ENCODE measurements at places on chromosomes 16 and 17.

- no peak for DNase-seq
Observed at GRCh38 chr16:12148120-12148519, 171.6 kb downstream of the SNX29 start.

DNA sequence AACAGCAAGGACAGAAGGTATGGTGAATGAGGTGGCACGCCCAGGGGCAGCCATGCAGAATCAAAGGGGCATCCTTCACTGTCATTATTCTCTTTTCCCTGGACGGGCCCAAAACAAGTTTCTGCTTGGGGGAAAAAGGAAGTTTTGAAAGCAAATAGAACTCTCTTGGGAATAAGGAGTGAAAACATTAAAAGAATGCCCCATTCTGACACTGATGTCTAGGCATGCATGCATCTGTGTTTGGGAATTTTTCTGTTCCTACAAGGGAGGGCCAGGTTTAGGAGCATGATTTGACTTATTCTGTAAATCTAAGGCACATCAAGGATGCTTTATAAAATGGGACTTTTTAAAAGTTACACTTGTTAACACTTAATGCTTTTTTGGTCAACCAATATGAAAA is 34.3 kb upstream of the SLC12A3 start:
- DNase-seq = no peak

DNA sequence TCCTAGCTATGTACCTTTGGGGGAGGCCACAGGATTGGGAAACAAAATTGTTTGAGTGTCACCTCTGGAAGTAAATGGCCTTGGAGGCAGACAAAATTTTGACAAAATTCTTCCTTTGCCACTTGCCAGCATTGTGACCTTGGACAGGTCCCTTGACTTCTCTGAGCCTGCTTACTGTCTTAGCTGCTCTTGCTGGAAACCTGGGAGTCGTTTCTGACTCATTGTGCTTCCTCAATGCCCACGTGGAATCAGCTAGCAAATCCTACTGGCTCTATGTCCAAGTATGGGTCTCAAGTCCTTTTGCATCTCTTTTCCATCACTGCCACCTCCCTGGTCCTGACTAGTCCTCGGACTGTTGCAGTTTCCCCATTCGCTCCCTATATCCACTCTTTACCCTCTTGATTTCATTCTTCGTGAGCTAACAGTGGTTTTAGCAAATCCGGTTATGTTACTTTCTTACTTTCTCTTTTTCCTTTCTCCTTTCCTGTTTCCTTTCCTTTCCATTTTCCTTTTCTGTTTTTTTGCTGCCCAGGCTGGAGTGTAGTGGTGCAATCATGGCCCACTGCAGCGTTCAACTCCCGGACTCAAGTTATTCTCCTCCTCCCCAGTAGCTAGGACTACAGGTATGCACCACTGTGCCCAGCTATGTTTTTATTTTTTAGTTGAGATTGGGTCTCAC is 68.1 kb upstream of the LGALS9 start:
- DNase-seq = no peak

GRCh38 chr17:45031231-45032173 is 19.9 kb downstream of the DCAKD start:
- no peak for DNase-seq

DNA sequence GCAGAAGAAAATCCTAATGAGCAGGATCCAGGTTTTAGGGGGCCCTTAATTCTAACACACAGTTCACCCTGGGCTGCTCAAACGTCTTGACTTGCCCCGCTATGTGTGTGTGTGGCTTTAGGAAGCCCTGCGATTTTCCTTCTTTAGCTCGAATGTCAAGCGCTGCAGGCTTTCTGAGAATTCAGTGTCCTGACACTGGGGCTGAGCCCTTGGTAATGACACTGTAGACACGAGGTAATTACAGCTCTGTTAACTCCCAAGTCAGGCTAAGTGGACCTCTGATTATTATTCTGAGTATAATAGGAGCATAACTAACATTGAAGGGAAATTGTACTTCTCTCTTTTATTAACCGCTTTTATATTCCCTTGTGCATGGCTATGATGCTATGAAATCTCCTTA is 202.1 kb downstream of the RBFOX1 start:
- DNase-seq = no peak

DNA sequence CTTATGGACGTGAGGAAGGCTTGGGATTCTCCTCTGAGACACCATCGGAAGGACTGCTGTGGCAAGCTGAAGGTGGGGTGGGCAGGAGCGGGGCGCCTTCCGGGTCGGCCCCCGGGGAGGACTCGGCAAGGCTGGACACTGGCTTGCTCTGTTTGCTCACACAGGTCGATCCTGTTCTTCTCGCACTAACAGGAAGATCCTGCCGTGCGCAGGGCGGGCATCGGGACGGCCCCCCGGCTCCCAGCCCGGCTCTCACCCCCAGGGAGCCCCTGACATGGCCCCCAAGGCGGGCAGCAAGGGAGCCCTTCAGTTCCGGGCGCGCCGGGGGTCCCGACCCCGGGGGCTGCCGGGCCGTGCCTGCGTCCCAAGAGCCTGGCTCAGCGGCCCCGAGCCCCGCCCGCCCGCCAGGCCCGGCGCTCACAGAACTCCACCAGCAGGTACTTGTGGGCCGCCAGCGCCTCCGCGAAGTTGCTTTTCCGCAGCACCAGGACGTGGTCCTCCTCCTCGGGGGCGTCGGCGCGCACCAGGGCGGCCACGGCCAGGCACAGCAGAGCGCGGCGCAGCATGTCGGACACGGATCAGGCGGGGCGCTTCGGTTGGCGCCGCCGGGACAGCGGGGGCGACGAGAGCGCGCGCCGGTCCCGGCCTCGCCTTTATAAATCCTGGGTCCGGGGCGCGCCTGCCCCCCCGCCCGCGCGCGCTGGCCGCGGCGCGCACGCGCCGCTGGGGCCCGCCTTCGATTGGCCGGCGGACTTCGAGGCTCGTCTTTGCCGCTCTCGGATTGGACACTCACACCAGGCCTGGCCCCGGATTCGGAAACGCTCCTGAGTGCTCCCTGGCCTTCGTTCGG is at the start of gene P4HB:
P4HB (minus strand) TSS at position 630 of the 850 bp plus-strand sequence; CDS start at position 566, 64 bp downstream.
- DNase-seq = no peak

DNA sequence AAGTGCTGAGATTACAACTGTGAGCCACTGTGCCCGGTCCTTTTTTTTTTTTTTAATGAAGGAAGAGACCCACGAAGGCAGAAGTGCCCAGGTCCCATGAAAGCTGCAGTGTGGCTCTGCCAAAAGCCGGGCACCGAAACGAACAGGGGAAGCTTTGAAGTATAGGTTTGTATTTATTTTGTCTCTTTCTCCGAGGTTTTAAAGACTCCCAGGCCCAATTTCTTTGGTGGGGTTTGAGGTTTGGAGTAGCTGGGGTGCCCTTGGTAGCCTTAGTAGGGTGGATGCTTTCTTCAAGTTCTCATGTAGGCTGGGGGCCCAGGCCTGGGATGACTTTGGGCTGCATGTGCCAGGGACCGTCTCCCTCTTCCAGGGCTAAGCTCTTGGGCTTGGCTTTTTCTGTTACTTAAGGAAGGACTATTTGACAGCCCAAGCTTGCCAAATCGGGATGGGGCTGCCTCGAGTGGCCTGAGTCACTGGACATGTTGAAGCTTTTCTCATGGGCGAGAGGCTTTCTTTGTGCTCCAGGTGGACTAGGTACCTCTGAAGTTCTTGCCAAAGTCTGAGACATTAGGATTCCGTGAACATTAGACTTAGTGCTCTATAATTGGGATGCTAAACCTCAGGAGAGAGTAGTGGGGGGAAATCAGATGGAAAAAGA is 66.3 kb downstream of the WIPI1 start:
- DNase-seq = no peak

DNA sequence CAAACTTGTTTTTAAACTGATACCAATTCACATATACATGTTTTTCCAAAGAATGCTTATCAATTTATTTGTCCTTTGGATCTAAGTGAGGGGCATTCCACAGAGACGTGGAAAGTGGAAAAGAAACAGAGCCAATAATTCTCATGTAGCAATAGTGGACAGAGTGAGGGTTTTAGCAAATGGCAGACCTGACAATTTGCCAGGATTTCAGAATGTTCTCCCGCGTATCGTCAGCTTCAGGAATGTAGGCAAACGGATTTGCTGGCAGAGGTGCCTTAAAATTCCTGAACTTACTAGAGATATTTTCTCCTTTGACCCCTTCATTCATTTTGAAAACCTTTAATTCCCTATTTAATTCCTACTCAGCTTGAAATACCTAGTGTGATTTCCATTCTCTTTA is 193.4 kb upstream of the CPHXL start:
- no peak for DNase-seq

- no peak for DNase-seq
Observed at GRCh38 chr17:1331708-1332107, 52.2 kb downstream of the TRARG1 start.

DNA sequence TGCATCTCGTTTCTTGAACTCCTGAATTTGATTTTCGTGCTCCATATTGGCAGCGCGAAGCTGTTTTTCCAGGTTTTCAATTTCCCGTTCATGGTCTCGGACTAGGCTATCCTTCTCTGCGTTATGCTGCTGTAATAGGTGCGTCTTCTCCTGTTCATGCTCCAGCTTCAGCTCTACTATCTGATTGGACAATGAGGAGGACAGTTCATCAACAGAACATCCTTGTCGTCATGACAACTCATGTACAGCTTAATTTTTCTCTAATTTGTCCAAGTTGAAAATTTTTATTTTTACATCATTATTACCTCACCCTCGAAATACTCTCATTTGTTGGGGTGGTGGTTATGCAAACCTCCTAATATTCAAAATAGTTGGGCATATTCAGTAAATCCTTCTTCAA is 289.8 kb downstream of the CEP112 start:
- DNase-seq = no peak

DNA sequence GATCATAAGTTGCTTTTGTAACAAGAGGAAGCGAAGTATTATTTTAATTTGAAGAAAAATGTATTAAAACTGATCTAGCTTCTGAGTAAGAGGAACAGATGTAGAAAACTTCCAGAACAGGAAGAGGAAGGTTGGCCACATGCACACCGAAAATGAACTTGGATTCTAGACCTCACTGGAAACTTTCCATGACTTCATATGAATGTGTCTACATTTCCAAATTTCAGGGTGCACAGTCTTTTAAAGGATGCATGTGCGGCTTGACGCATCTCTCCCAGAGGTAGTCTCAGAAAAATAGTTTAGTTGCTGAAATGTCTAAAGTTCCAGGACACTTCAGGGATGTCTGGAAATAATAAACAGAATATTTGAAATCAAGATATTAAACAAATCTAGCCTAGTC is 275.1 kb upstream of the MYOCD start:
- no peak for DNase-seq

GRCh38 chr17:51850201-51850600 is 308.3 kb downstream of the CA10 start:
- no peak for DNase-seq

DNA sequence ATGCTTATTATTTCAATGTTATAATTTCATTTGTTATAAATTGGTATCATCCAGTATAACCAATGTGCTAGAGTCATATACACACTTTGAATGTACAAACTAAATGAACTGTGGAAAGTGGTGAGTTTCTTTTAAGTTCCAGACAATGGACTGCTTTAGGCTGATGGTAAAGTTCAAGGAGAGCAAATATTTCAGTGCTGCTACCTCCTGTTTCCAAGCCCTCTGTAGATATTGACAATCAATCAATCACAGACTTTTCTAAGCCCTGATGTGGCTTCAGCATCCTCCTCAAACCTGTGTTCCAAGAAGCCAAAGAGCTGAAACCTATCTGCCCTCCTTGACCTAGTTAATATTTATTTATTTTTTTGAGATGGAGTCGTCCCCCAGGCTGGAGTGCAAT is 28.2 kb upstream of the SREBF1 start:
- no peak for DNase-seq

DNA sequence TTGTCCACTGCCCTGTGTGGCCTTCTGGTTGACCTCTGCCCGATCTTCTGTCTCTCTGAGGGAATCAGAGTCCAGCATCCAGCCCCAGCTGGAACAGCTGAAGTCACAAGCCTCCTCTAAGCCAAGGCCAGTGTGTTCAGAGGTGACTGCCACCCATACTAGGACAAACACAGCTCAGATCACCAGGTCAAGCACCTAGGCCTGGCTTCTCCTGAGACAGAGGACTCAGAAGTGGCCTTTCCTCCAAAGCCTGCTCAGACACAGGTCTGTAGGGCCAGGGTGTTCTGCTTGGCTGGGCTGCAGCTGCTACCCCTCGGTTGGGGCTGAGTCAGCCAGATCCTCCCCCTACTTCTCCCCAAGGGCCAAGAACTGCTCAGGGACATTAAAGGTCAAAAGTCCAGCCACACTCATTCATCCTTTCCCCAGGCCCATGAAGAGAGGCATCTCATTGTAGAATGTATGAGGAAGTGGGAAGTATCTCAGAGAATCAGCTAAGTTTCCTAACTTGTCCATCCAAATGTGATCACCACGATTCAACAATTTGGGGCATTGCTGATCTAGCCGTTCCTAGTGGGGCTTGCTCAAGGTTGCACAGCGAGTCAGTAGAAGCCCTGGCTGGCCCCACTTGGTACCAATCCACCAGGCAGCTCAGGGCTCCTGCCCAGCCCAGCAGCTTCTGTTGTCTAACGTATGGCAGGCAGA is 7.6 kb downstream of the SLC46A1 start:
- DNase-seq = no peak

DNA sequence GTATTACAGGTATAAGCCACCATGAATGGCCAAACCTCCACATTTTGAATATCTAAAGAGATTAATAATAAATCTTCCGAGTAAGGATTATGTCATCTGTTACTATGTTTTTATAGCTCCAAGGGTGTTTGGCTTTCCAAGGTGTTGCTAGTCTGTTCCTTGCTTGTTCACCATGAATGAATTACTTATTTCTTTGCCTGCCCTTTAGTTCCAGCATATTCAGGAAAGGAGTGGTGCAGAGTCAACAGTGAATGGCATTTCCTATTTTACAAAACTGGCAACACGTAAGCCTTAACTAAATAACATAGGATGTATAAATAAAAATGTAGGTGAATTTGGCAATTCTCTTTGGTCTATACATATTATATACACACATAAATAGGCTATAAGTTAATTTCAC is 70.3 kb downstream of the MYO1D start:
- no peak for DNase-seq

DNA sequence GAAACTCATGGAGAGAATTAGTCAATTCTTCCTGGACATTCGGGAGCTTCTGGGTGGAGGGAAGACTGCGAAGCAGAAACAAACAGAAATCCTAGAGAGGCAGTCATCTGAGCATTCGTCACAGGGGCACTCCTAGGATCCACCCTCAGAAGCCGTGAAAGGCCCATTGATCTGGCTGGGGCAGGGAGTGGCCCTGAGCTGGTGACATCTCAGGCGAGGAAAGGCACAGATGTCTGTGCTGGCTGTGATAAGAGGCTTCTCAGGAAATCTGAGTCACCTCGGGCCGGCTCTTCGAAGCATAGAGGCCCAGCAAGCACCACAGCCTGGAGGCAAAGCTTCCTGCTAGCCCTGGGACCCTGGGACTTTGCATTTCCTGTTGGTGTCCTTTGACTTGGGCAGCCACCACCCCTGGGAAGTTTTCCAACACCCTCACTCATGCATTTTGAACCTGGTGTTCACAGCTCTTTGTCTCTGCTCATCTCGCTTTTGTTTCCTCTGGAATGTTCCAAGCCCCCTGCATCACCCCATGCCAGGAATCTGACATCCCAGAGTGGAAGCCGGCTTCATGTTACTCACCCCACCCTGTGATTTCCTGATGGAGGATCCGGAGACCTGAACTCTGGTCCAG is 23.3 kb upstream of the CDRT4 start:
- peak; percentile 91 for DNase-seq

GRCh38 chr16:49335828-49336227 is 37.8 kb upstream of the C16orf78 start:
- no peak for DNase-seq

Data from COLO829 (cell line).